ENCODE measurements at places on chromosomes 13 and 19.

DNA sequence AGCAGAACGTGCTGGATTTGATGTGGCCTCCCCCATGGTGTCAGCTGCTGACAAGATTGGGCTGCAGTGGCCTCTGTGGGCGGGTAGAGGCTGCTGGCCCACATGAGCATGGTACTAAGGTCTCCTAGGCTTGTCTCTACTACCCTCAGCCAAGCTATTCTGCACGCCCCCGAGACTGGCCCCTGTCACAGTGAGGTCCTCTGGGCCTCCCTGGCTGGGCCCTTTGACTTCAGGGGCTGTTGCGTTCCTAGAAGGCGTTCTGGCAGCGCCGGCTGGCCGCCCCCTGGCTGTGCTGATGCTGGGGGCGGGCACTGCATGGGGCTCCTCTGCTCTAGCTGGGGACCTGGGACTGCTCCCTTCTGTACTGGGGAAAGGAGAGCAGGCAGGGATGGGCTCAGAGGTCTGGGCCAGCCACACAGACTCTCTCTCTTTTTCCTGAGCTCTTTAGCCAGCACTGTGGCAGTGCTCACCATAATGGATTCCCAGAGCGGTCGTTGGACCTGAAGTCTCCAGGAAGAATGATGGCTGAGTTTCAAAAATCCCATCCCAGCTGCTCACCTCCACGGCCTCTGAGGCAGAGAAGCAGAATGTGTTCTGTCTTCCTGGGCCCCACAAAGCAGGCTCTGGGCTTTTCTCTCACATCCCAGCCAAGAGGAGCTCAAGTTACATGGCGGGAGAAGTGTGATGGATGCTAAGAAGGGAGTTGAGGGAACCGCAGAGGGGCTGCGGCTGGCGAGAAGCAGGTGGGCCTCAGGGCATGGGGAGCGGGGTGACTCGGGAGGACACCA is 32.3 kb downstream of the TSSK6 start:
- no peak for DNase-seq

DNA sequence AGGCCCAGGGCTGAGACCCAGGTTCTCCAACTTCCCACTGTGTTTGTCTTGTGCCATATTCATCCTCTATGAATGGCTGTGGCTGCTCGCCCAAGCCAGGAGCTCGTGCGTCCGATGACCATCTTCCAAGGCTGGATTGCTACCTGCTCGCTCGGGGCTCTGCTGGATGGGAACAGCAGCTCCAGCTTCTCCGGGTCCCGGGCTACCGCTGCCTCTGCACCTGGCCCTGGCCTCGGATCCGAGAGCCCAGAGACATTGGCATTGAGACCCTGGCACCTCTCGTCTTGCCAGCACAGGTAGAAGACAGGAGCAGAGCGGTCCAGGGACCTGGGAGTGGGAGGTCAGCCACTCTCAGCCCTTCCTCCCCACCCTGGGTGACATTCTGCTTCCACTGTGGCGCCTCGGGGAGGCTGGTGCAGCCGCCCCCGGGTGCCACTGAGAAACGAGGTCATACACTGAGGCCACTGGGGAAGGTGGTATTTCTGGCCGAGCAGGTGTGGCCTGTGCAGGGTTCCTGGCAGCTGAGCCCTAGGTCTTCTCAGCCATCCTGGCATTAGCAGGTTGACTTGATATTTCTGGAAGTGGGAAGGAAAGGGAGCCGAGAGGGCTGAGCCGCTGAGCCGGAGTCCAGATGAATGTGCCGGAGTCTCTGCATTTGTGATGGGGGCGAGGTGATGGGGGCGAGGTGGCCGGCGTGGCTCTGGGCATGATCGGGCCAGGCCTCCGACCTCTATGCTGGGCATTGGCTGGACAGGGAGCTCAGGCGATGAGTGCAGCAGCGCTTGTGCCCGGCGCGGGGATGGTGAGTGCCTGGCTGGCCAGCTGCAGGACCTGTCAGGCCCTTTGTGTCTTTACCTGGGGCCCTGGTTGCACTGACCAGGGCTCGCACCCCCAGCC is 18.6 kb downstream of the NDUFB7 start:
- DNase-seq = no peak

GRCh38 chr19:55647732-55648584 is at the start of gene CCDC106:
TSS of gene CCDC106 (plus strand) at chr19:55648212. CDS start at chr19:55649047, 835 bp downstream.
- no peak for DNase-seq

GRCh38 chr13:50636007-50636704 is 207.3 kb downstream of the DLEU7 start:
- no peak for DNase-seq

- no peak for DNase-seq
Measured at GRCh38 chr19:55455576-55456235, 5.7 kb downstream of the ISOC2 start.

DNA sequence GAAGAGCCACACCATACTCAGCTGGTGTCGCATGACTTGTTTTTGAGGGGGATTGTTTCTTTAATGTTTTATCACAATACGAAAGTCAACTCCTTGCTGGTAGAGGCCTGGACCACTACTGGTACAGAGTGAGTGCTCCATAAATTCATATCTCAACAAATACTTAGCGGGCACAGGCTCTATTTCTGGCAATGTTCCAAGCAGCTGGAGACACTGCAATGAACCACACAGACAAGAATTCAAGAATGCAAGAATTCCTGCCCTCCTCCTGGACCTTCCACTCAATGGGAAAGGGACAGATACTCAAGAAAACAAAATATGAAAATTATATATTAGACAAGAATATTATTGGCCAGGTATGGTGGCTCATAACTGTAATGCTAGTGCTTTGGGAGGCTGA is 5.1 kb upstream of the FXYD5 start:
- DNase-seq = no peak

DNA sequence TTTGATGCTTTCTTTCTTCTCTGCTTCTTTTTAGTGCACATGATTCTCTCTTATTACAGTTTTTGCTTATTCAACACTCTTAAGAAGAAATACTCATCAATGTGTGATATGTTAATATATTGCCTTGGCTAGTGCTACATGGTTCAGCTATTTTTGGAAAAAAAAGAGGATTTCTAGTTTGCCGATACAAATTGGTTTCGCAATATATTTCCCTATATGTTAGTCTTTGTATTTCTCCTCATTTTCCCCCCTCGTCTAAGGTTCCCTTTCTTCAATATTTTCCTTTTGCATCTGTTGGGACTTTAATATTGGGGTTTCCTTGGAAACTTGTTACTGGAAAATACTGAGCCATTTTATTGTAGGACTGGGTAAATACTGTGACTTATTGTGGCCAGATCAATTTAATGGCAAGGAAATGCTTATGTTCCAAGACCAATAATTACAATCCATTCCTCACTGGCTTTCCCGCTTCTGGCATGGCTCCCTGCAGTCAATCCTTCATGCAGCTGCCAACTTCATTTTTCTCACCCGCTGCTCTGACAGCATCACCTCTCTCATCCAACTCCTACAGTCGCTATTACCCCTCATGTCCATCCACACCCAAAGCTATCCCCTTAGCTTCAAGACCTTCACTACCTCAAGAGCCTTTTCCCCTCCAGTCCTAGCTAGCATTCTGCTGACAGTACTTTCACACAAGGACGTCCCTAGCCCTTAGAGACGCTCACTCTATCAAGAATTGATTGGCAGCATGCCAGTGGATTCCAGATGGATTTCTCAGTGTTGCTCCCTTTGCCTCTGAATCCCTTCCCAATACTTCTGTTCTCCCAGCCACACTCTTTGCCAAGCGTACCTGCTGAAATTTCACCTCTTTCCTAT is 280.1 kb upstream of the TMTC4 start:
- no peak for DNase-seq

DNA sequence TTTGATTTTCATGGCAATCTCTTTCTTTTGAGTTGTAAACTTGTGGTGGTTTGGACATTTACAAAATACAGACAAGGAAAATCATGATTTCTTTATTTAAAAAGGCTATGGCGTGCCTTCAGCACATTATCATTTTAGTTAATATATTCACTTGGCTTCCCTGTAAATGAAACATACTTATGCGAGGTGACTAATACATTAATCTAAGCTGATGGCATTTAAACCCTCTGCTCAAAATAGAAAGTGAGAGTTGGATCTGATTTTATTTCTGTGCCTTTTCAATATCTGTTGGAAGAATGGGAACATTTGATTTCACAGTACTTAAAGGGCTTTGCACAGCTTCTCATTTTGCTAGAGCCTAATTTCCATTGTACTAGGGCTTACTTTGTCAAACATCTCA is 289.8 kb downstream of the MTUS2 start:
- DNase-seq = no peak

GRCh38 chr13:50867637-50867945 is 24.1 kb upstream of the DLEU7 start:
- no peak for DNase-seq

- DNase-seq = no peak
Measured at GRCh38 chr13:112060899-112061366, 6.0 kb upstream of the SOX1 start.
